ENCODE measurements at places on chromosomes 1 and 21.

DNA sequence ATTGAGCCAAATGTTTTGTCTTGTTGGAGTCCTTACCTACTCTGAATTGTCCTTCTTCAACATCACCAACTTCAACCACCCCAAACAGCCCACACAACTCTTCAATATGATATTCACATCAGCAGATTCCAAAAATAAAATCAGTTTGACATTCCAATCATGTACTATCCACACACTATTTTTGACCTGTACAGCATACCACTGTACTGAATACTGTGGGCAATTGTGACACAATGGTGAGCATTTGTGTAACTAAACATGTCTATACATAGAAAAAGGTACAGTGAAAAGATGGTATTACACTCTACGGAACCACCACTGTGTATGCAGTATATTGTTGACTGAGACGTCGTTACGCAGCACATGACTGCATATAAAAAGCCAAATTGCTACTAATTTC is 223.1 kb downstream of the KCNT2 start:
- DNase-seq: no peak

- DNase-seq: no peak
Observed at GRCh38 chr21:45833414-45833813, 148.2 kb upstream of the COL6A1 start.

DNA sequence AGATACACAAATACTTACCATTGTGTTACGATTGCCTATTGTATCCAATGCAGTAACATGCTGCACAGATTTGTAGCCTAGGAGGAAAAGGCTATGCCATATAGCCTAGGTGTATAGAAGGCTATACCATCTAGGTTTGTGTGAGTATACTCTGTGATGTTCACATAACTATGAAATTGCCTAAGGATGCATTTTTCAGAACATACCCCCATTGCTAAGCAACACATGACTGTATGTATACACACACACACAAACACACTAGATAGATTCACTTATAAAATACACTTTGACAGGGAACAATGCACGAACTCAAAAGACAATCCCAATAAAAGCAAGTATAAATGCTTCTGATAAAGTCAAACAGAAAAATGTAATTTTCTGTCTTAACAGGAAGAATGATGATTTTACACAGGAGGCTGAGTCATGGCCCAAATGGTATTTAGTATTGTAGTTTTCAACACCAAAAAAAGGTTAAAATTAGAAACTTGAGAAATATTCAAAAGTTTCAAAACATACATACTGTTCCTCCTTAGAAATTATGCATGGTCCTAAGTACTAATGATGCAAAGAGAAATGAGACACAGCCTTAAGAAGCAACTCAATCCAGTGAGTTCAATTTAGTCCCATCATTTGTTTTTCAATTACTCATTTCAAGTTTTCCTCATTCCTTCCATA is 12.2 kb downstream of the FH start:
- no peak for DNase-seq

DNA sequence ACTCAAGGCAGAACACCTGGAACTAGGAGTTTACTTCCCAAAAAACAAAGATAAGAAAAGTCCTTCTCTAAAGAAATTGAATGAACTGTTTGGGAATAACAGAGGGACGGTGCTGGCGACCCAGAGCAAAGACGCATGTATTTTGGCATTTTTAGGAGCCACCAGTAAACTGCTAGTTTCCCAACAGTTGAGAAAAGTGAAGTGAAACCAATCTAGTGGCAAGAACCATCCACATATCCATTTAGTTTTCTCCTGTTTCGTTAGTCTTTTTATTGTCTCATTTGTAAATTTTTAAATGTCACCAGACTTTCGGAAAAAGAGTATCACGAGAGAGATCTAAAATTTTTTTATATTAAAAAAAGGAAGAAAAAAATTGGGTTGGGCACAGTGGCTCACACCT is 30.2 kb downstream of the ODF2L start:
- DNase-seq: no peak

DNA sequence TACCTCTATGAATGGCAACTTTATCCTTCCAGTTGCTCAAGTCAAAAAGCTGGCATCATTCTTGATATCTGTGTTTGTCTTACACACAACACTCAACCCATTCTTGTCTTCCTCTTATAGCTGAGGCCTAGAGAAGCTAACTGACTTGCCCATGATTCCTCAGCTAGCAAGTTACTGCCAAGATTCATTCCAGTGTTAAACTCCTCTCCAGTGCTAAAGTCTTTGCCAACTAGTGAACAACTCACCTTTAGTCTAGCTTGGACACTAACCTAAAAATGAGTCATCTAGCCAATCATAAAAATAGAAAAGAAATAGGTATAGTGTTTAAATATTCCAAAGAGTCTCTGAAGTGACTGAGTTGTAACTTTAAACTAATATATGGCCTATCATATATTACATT is 45.6 kb upstream of the RGS2 start:
- DNase-seq: no peak

GRCh38 chr1:50667272-50667671 is 244.0 kb upstream of the DMRTA2 start:
- no peak for DNase-seq

DNA sequence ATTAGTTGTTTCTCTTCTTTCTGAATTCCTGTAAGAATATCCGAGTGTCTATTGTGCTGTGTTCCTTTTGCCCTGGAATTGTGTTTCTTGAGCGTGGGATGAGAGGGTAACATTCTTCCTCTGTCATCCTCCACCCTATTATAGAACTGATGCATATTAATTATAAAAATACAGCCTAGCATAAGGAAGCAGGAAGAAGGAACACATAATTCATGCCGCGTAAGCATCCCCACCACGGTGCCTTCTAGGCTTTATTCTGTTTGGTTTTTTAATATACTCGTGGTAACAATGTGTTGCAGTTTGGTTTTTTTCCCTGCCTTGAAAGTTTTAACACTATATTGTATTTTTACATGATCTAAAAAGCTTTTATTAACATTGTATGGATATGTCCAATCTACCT is 65.7 kb downstream of the GALNT2 start:
- DNase-seq: no peak

DNA sequence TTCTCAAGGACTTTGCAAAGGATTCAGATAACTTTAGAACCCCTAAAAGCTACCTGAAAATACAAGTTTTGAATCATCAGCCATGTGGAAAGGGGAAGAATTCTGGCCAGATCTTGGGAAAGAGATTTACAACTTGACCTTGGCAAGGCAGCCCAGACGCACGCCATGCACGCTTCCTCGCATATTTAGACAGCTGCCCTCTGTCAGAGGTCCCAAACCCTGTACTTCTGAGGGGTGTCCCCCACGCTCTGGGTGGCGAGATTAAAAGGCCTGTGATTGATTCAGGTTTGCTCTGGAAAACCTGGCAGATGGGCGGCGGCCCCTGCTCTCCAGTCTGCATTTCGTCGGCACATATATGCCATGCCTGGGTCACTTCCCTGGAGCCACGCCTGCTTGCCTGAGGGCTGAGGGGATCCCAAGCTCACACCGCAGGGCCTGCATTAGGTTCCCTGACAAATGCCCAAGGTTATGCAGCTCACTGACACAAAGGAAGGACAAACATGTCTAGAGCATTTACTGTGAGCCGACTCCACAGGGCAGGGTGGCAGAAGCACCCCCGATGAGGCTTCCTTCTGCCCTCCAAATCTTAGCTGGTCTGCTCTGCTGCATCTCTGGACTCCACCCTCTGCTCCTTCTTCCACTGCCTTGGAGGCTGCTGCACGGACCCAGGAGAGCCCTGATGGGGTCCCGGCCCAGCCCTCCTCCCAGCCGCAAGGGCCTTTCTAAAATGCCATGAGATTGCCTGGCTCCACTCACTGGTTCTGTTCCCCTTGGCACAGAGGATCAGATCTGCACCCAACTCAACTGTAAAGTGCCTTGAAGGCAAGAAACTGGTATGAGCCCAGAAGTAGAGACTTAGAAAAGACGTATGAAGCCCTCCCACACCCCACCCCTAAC is 103.9 kb downstream of the BCAR3 start:
- no peak for DNase-seq

DNA sequence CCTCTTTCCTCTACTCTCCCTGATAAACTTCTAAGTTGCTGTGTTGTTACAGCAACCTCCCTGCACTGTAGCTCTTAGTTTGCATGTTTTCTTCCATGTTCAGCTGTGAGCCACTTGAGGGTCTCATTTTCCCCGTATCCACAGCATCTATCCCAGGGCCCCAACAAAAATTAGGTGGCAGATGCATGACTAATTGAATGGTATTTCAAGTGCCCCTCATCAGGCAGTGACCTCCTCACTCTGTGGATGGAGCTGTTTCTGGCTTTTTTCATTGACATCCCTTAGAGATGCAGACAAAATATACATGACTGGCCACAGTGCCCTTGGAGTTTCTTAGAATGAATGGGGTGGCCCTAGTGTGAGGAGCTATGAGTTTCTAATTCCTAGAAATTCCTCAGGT is 3.4 kb downstream of the CASQ2 start:
- no peak for DNase-seq

GRCh38 chr1:75575837-75576236 is 35.1 kb downstream of the SLC44A5 start:
- no peak for DNase-seq

DNA sequence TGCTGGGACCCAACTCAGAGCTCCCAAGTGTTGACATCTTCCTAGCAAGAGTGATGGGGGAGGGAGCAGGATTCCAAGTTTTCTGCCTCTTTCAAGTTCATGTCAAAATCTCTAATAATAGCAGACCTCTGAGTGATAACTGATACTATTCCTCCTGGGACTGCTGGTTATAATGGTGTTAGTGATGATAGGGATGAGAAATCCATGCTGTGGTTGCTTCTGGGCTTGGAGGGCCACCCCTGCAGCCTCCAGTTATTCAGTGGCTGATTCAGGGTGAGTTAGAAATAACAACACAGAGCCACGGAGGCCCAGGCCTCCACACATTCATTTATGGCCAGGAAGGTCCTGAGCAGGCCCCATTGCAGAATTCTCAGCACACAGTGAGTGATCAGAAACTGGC is 40.6 kb upstream of the ARTN start:
- no peak for DNase-seq

GRCh38 chr1:117814856-117815797 is 114.3 kb downstream of the GDAP2 start:
- no peak for DNase-seq

DNA sequence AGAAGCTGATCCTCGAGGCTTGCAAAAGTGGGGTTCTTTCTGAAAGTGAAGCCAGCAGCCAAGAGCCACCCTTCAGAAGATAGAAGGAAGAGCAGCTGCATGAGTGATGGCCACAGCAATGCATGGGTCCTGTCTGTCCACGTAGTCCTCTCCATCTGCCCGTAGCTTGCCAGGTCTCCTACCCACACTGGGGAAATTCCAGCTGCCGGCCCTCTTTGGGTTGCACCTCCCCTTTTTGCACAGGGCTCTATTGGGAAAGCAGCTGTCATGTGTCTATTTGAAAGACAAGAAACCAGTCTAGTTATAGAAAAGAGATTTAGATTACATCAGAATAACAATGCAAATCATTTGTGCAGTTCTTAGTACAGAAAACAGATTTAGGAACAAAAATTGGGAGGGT is 204.4 kb downstream of the GIPC2 start:
- DNase-seq: no peak

DNA sequence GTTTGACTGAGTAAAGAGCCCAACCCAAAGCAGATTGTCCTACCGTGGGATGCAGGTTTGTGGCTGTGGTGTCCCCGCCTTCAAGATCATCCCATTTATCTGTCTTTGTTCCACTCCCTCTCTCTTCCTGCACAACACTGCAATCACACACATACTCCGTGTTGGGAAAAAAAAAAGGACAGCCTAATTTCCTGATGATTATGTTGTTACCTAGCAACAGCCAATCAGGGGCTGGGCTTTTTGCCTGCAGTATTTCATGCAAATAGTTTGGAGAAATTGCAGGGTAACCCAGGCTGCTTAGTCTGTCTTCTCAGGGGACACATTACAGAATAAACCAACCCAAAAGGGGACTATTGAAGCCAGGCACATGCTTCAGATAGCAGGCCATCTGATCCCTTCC is 38.3 kb downstream of the PHC2 start:
- no peak for DNase-seq

- DNase-seq: no peak
Observed at GRCh38 chr1:143611159-143611558, 360.6 kb downstream of the FAM72C start.

- no peak for DNase-seq
Observed at GRCh38 chr1:5615076-5615475, 377.1 kb downstream of the NPHP4 start.

GRCh38 chr1:47759936-47760629 is 237.1 kb downstream of the TRABD2B start:
- no peak for DNase-seq

- DNase-seq: no peak
Observed at GRCh38 chr21:15159382-15160020, 94.7 kb upstream of the NRIP1 start.

GRCh38 chr1:183205196-183205781 is 19.2 kb downstream of the LAMC2 start:
- DNase-seq: no peak

DNA sequence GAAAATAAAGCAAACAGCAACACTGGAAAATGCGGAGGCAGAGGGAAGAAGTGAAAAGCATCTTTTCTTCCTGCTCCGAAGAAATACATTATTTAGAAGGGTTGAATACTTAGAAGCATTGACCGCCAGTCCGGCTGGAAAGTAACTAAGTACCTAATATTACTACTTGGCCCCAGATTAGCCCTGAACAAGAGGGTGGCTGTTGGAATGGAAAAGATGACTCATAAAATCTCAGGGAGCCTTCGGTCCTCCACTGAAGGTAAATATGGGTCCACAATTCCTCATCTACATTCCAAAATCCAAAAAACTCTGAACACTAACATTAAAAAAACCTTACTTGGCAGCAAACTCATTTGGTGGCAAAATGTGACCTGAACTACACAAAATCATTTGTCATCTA is 40.1 kb downstream of the BCAR3 start:
- no peak for DNase-seq

- DNase-seq: no peak
Observed at GRCh38 chr1:204462229-204462561, 32.4 kb downstream of the PIK3C2B start.

- no peak for DNase-seq
Observed at GRCh38 chr1:16922885-16923431, 1.2 kb downstream of the CROCC start.

DNA sequence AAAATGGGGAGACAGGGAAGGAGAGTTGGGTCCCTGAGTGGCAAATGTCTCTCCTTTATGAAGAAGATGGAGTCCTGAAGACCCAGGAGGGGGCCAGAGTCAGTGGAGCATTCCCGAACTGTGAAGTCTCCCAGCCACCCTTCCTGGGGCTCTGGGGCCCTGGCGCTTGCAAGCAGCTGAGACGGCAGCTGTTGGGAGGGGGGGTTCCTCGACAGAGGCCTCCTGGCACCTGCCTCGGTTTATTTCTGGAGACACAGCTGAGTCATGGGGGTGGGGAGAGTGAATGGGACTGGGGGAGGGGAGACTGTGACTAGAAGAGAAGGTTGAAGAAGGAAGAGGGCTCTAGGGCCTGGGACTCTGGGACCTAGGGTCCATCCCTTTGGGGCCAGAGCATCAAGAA is 14.0 kb downstream of the NES start:
- peak; percentile 85 for DNase-seq
